ENCODE measurements at places on chromosomes 2 and 18.
A peak's percentile ranks its signal among the peaks of the same experiment; 100 is the strongest.

GRCh38 chr2:228698963-228699362, 517.5 kb upstream of the SPHKAP start:
- DNase-seq, result no peak

DNA sequence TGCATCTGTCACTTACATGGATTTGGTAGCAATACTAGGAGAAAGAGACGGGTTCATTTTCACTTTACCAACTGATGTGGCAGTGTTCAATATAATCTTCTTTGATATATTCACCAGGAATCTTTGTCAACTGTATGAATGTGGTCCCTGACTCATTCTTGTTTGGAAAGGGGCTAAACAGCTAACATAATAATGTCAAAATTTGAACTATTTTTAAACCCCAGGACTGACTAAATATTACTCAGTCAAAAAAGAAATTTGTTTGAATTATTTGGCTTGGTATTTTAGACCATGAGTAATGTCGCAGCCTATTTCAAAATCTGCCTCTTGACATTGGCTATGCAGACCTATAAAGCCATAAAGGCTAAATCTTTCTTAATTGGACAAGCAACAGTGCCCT, 413.7 kb upstream of the RGPD4 start:
- DNase-seq, result no peak

GRCh38 chr2:169999054-169999453, 171.8 kb downstream of the UBR3 start:
- no peak for DNase-seq

DNA sequence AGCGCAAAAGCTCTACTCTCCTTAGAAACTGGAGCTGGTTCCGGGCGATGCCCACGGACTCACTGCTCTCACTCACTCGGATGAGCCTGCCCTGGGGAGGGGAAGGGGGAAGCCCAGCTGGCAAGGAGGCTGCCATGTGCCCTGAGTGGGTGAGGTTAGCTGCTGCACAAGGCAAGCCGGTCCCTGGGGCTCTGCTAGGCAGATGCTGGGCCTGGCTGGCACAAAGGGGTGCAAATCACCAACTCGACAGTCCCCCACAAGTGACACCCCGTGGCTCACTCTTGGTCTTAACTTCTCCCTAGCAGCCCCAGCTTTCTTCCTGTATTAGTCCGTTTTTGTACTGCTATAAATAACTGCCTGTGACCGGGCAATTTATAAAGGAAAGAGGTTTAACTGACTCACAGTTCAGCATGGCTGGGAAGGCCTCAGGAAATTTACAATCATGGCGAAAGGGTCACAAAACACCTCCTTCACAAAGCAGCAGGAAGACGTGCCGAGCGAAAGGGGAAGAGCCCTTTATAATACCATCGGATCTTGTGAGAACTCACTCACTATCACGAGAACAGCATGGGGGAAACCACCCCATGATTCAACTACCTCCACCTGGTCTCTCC, 33.2 kb downstream of the ADCY3 start:
- DNase-seq, result no peak

DNA sequence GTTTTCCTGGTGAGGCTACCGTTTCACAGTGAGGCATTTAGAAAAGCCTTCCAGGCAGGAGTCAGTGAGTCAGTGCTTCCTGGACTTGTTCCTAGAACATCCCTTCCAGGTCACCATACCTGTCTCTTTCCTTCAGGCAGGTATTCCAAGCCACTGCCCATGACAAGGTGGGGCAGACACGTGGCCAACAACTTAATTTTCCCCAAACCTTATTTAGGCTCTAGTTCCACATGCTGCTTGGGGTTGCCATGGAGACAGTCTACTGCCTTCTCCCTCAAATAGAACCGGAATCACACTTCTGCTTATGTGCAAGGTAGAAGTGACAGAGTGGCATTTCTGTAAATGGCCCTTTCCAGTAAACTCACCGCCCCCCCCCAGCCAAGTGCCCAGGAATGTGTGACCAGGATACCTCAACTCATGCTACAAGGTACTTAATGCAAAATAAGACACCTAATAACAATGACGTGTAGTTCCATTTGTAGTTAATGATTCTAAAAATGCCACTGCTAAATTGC, 258.3 kb downstream of the PRKCE start:
- DNase-seq, result peak; percentile 47

DNA sequence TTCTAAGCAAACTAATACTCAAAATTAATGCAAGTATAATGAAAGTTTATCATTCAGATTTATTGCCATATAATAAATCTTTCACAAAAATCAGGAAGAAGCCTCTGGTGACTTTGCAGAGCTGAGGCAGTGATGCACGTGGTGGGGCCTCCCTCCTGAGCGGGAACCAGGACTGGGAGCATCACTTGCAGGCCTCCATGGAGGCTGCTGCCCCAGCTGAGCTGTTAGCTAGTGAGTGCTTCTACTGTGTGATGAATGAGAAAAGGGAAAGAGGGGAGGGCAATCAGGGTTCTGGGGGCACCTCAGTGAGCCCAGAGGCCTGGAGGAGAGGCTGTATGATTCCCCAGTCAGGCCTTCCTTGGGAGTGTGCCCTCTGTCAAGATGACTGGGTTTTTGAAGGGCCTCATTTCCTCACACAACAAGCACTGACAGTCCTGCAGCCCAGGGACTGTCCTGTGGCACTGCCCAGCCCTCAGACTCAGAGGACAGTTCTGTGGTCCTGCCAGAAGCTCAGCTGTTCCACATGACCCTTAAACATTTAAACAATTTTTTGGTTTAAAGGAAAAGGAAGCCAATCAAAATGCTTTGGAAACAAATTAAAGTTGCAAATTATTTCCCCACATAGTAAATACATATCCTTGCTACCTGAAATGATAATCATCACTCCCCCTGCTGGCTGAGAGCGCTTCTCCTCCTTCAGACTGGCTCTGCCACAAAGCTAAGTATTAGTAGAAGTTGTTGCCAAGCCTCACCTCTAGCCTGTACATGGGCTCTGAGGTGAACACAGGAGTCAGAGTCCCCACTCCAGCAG, 90.9 kb upstream of the SMAD7 start:
- peak; percentile 49 for DNase-seq

- DNase-seq, result no peak
Measured at GRCh38 chr2:102159295-102159694, 16.7 kb downstream of the IL1R1 start.

DNA sequence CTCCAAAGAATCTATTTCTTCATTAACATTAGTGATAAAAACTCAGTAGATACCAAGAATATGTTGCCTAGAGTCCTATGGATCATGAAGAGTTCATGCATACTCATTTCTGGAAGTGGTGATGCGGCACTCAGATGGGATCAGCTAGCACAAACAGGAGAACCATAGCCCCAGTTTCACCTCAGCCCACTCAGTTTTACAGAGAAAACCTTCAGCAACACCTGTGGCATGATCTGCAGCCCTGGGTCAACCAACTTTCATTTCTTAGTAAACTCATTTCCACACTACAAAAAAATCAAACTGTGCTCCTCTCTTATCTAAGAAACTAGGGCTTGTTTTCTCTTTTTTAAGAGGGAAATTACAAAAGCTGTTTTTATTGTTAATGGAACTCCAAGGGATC, 569.4 kb downstream of the CCDC85A start:
- DNase-seq, result no peak

DNA sequence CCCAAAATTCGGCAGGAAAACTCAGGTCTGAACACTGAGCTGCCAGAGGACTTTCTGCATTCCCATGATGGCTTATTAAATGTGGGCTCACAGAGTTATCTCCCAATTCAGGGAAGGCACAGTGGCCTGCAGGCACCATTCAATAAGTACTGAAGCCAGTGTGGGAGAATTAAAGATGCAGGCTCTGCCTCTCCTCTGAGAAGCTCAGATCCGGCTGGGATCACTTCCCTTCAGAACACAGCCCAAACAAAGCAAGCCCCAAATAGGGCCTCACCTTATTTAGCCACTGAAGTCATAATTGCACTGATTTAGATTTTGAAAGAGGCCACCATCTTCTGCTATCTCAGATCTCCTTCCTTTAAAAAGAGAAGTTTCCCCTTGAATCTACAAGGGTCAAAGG, 94.3 kb downstream of the MAPK4 start:
- DNase-seq, result no peak

GRCh38 chr2:84041506-84041905, 417.6 kb downstream of the SUCLG1 start:
- DNase-seq, result no peak

GRCh38 chr2:12326449-12327190, 390.1 kb upstream of the TRIB2 start:
- peak; percentile 33 for DNase-seq

DNA sequence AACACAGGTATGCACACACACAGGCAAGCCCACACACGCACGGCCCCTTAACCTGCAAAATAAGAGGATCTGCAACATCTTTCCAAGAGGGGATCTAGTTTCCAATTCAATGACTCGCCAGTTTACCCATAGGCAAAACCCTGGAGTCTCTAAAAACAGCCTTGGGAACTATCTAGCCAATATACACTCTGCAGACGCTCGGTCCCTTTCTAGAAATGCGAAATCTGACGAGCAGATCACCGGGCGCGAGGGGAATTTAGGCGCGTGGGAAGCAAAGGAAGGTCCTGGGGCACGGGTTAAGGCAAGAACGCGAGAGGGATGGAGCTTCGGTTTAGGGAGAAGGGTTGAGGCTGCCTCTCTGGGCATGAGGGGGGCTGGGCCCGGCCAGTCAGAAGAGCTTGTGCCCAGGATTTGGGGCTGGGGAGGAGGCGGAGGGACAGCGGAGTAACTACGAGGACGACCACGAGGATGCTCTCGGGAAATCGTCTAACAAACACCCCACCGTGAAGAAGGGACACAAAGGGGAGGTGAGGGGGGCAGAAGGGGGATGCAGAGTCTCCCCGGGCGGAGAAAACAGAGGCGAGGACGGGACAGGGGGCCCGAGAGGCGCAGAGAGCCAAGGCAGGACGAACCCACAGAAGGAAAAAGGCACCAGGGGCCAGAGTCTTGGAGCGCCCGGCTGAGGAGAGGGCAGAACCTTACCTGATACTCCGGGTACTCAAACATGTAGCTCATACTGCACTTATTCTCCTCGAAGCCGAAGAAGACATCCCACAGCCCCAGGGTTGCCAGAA, 542 bp downstream of the PGAP1 start:
- peak; percentile 55 for DNase-seq

DNA sequence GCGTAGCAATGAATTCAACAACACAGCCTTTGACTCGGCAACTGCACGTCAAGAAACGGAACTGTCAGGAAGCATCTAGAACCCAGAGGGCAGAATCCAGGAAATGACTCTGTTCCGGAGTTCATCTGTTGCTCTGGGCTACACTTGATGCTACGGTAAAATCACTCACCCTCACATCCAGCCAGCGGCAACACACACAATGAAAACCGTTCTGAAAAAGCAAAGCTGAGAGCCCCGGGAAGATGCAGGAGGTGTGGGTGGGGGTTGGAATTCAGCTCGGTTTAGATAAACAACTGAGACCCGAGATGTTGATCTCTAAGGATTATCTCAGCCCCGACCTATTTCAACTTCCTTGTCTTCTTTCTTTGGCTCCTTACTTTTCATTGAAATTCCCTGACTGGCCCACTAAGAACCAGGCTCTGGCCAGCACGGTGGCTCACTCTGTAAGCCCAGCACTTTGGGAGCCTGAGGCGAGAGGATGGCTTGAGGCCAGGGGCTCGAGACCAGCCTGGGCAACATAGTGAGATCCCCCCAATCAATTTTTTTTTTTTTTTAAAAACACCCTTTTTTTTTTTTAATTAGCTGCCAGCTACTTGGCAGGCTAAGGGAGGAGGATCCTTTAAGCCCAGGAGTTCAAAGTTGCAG, 13.3 kb upstream of the RAB17 start:
- DNase-seq, result no peak

GRCh38 chr2:55419233-55419678, 400 bp downstream of the CCDC88A start:
- peak; percentile 28 for DNase-seq

GRCh38 chr2:188600536-188601210, 309.0 kb downstream of the GULP1 start:
- no peak for DNase-seq

DNA sequence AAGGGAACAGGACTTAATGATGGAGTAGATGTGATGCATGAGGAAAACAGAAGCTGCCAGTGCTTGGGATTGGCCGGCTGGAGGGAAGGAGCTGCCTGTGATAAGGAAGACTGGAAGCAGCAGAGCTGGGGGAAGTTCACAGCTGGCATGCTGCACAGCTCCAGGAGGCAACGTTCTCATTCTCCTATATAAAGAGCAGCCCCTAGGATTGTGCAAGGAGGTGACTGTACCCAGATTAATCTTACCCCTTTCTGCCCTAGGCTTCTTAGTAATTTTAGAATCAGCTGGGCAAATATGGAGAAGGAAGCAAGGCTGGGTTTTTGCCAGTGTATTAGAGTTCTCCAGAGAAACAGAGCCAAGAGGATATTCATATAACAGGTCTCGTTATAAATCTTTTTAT, 155.8 kb downstream of the ALPK2 start:
- DNase-seq, result no peak

DNA sequence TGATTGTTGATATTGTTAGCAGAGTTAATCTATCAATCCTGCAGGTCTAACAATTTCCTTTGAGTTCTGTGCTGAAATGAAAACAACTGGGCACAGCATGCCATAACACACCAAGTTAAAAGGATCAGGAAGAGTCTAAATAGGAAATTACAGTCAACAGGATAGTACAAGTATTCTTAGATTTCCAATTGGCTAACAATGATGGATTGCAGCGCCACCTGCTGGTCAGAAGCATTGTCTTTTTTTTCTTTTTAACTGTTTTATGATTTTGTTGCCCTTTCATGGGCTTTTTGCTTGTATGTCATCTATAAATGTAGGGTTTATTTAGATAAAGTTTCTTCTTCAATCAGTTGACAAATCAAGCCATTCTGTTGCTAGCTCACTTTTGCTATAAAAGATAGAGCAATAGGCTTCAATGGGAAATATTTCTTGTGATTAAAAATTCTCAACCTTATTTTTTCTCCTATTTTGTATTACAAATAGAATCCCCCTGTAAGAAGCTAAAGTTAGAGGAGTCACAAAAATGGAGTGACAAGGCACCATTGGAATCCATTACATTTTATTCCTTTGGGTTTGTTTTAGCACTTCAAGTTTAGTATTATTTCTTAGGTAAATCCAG, 40.8 kb upstream of the RPRM start:
- peak; percentile 49 for DNase-seq

DNA sequence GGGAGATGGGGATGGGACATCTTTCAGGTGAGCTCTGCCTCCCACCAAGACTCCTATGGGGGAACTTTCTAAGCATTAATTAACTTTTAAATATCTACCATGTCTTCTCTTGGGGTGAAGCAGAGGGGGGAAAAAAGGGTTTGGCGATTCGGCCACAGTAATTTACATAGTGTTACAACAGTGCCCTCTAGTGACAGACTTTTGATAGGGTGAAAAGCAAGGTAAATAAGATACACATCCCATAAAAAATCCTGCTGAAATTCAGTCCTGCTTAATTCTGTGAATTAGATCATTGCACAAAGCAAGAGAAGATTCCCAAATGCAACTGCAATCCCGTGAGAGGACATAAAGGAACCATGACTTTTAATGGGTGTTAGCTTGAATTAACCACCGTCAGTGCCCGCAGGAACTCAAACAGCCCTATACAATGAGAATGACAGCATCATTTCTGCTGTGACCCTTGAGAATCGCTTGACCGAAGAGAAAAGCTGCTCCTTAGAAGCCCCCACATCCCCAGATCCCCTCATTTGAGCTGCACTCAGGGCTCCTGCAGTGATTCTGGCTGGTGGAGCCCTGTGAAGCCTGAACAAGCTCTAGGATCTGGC, 32.8 kb downstream of the FAM124B start:
- peak; percentile 43 for DNase-seq

- DNase-seq, result no peak
Measured at GRCh38 chr2:221851531-221852045, 279.5 kb upstream of the EPHA4 start.
